Activated CD8-positive, alpha-beta memory T cell treated with anti-CD3 and anti-CD28 coated beads for 4 hours (primary cell): ENCODE measurements at places on chromosomes 12 and 14.

DNA sequence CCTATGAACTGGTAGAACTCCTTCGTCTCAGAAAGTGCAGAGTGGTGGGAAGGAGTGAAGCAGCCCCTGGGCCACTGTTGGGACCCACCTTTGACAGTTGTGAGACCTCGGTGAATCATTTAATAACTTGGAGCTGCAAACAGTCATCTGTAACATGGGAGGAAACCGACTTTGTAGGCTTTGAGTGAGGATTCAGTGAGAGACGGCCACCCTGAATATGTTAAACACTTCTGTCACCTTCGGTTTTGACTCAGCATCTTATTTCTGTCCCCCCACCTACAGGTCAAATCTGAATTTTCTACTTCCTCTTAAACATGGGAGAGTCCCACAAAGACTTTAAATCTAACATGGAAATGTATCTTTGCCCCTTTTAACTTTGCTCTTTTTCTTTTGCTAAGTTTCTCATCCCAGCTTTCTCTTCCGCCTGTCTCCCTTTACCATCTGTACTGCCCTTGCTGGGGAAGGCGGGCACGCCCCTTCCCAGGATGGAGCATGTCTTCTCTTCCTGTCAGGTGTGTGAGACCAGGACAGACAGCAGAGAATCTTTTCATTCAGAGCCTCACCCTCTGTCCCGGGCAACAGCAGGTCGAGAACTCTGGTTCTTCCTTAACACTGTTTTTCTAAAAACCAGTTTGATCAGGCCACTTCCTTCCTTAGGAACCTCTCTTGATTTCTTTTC is 37.1 kb downstream of the ZC3H14 start:
- DNase-seq: no peak

DNA sequence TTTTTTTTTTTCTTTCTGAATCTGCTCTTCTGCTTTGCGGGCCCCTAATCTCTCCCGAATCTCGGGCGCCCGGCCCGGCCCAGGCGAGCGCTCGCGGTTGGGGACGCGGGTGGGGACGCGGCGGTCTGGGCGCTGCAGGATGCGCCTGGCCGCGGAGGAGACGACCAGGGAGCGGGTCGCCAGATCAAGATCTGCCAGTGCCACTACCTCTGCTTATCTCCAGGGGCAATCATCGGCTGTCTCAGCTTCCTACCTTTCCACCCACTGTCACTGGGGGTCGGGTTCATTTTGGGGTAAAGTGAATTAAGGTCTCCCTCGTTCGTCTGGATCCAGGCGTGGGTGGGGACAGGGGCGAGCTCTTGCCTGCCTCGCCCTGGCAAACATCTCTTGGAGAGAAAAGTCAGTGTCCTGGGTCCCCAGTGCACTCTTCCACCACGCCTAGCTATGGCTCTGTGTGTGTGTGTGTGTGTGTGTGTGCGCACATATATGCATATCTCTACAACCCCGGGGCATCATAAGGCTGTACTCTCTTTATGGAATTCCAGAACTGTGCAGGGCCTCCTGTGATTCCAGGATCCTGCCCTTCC is 422.3 kb downstream of the VRK1 start:
- DNase-seq: no peak

- DNase-seq: no peak
These were observed at the start of gene ALX1 for GRCh38 chr12:85280165-85280983. Gene ALX1, plus strand, starts transcription at chr12:85280220. Its CDS starts 42 bp downstream, at chr12:85280262.

- DNase-seq: no peak
These were observed 50.1 kb downstream of the TMX1 start for GRCh38 chr14:51290132-51290531.

DNA sequence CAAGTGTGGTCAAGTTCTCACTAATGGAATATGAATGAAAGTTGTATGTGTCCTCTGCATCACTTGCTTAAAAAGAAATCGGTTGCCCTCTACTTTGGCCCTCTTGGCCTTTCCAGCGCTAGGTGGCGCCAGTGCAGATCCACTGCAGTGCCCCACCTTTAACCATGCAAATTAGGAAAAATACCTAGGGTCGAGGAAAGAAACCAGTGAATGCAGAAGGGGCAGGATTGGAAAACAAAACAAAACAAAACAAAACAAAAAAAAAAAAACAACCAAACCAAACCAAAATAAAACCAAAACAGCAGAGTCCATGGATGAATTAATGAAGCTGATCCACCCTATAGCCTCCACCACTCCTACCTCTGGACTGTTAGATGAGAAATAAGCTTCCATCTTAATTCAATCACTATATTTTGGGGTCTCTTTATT is 12.9 kb upstream of the NEMF start:
- peak; percentile 56 for DNase-seq

DNA sequence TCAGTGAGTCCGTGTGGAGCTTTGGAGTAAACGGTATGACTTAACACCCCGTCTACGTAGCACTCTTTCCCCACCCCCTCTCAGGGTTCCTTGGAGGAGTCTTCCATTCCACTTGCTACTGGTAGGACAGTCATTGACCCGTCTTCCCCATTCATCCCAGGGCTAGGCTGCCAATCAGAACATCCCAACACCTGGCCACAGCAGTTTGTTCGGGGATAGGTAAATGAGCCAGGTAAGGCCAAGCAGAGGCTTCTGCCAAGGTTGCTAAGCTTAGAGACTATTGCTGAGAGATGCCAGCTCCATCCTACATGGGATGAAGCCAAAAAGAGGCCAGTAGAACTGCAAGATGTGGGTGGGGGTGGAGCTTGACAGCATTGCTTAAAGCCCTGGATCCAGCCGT is 130.8 kb downstream of the BCL11B start:
- DNase-seq: no peak

DNA sequence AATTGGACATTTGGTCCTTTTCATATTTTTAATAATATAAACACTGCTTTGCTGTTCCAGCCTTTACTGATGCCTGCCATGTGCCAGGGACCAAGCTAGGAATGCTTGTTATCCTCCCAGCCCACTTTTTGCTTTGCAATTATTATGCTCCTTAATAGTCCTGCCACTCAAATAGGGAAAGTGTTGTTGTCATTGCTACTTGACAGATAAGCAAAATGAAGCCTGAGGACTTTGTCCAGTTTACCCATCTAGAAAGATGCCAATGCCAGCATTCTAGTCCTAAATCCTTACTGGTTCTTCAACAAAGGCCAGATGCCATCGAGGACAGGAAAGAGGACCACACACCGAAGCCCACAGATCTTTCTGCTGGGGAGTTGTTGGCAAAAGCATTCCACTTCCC is 246.5 kb downstream of the EMP1 start:
- DNase-seq: no peak

GRCh38 chr14:65348137-65348536 is 64.4 kb upstream of the FUT8 start:
- DNase-seq: no peak

DNA sequence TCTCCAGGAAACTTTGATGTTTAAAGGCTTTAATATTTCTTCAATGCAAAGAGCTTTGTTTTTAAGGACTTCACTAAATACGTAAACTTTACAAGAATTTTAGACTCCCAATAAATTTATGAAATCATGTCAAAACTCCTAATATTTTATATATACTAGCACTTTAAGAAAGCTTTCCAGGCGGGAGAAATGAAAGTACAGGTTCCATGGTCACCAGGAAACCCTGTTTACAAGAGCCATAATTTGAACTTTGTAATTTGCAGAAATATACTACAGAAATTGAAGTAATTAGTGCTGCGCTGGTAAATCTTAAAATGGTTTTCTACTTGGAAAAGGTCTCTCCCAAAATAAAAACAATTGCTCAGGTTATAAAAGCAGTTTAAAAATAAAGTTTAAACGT is 8.8 kb downstream of the CCDC92 start:
- no peak for DNase-seq

- DNase-seq: no peak
These were observed 73.9 kb downstream of the SYT1 start for GRCh38 chr12:78938341-78939084.

DNA sequence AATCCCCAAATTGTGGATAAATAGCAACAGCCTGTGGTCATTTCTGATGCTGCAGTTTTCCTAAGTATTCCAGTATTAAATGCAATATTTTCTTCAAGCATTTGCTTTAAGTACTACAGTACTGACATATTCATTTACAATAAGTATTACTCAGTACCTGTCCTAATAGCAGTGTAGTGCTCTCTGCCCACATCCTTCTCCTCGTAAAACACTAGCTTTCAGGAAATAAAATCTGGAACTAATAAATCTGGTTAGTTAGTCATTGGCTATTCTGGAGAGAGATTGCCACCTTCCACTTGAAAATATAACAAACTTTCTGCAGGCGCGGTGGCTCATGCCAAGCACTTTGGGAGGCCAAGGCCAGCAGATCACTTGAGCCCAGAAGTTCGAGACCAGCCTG is 441.5 kb downstream of the PRKD1 start:
- no peak for DNase-seq

DNA sequence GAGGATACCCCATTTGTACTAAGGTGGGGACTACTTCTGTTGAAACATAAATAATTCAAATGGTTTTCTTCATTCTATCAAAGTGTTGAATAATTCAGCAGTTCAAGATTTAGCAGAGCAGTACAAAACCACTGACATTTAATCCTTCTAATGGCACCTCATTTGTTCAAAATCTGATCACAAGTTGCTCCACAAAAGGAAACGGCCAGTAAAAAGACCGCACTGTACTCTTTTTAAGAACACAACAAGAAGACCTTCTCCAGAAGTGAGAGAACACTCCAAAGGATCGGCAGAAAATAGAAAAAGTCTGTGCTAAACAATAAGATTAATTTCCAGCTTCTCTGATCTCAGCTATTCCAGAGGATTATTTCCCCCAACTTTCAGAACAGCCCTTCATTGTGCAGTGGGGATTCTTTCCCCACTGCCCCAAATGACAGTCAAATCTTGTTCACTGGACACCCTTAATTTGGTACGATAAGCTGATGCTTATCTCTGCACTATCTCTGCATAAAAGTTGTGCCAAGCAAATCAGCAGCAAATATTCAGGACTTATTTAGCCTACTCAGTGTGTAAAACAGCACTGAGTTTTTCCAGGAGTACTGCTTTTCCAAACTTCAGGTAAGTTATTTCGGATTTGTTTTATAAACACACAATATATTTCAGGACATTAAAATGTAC is 5.2 kb downstream of the MPHOSPH9 start:
- no peak for DNase-seq

- DNase-seq: no peak
These were observed 126.1 kb downstream of the GCH1 start for GRCh38 chr14:54776361-54777001.

DNA sequence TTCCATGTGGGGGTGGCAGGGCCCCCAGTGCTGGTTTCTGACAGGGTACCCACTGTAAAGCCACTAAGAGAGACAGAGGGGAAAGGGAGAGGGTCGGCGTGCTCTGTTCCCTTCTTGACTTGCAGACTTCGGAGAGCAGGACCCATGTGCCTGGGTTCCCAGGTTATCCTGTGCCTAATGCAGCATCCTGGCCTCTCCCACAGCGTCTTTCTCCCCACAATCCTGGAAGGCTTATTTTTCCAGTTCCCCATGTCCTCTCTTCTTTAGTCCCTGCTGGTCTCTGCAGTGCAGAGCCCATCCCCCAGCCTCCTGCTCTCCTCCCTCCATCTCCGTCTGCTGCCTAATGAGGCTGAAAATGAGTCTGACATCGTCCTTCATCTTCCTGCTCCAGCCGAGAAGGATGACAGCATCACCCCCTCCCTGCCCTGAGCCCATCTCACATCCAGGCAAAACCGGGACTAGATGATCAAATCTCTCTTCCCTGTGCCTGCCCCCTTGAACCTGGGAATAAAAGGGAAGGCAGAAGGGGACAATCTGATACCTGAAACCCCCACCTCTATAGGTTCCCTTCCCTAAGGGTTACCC is 15.1 kb downstream of the CALCOCO1 start:
- DNase-seq: no peak

DNA sequence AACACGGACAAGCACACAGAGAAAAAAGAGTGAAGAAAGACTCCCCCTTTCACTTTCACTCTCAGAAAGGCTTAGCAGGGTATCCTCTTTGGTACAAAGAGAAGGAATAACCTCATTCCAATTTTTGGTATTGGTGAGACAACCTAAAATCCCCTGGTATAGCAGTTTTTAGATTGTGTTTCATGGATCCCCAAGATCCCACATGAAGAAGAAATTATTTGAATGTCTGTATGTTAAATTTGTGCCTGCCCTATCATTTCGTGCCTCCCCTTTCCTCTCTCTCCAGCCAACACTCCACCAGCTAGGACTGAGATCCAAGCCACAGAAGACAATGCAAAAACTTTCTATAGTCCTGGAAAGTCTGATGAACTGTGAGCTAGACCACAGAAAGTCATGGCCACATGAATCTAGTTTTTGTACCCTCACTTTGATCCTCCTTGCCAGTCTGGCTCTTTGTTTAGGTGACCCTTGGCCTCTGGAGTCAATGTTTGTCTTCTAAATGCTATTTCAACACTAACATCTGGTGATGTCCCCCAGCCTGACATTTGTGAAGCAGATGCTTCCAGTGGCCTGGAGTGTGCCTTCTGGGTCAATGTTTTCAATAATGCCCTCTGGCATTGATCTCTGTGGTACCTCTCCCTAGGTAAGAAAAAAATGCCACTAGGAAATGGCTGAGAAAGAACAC is 181.9 kb upstream of the BMP4 start:
- DNase-seq: no peak

DNA sequence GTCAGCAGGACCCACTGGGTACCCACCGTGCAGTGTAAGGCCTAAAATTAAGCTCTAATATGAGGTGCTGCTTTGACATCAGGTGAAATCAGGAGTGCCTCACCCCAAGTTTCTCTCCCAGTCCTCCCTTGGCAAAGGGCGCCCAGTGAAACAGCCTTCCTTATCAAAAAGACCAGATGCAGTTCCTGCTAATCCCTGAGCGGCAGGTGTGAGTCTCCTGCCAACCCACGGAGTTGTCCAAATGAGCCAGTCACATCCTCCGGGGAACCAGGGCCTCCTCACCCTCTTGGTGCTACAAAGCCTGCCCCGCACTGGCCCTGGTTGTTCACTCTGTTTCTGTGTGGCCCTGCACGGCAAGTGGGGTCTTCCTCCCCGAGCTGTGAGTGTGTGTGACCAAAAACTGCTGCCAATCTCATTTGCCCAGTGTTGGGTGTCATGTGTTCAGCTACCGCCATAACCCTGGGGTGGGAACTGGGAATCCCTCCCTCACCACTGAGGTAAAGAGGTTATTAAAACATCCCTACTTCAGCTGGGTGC is 20.2 kb upstream of the P2RX4 start:
- no peak for DNase-seq

DNA sequence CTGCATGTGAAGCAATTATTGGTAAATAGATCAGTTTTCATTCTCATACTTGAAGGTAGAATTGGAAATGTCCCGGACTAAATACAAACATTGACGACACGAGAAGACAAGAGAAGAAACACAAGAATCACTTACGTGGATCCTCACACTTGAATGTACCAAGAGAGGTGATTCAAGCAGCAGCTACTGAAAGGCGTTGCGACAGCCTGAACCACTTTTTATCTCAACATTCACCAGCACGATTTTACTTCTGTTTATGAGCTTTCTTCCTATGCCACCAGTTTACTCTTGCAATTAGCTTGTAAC is 3.6 kb upstream of the FZD10 start:
- no peak for DNase-seq

- no peak for DNase-seq
These were observed 128.3 kb downstream of the PLXNC1 start for GRCh38 chr12:94276725-94277124.

GRCh38 chr14:55458800-55459515 is 18.5 kb upstream of the TBPL2 start:
- no peak for DNase-seq
